Regular cardiac myocyte (primary cell): ENCODE measurements at places on chromosomes 1 and 21. TPM values are rescaled to one million over a fixed set of nuclear protein-coding genes. Genes with fewer than 3 reads are reported as not detected.

PRDM15 gene
- 4.8 and 7.1 TPM in 2 replicates for total RNA-seq

FCRL5 gene
- not detected in 2 replicates for total RNA-seq

PLA2G2F gene
- not detected in 2 replicates for total RNA-seq

LIN28A gene
- total RNA-seq, result not detected in 2 replicates

SLC45A1 gene
- 1.2 and 1.4 TPM in 2 replicates for total RNA-seq

AQP10 gene
- 0.19 and 0.56 TPM in 2 replicates for total RNA-seq

UBL4B gene
- total RNA-seq, result not detected in 2 replicates
